ENCODE measurements at places on chromosomes 3 and 15.

- no peak for DNase-seq
Observed at GRCh38 chr15:44011238-44011854, 183.7 kb downstream of the FRMD5 start.

DNA sequence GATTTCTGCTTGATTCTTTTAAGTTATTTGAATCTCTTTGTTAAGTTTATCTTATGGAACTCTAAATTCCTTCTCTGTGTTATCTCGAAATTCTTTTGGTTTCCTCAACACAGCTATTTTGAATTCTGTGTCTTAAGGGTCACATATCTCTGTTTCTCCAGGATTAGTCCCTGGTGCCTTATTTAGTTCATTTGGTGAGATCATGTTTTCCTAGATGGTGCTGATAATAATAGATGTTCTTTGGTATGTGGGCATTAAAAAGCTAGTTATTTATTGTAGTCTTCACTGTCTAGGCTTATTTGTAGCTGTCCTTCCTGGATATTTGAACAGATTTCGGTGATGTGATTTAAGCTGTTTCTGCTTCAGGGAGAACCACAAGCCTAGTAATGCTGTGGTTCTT, 615.6 kb upstream of the NECTIN3 start:
- no peak for DNase-seq

DNA sequence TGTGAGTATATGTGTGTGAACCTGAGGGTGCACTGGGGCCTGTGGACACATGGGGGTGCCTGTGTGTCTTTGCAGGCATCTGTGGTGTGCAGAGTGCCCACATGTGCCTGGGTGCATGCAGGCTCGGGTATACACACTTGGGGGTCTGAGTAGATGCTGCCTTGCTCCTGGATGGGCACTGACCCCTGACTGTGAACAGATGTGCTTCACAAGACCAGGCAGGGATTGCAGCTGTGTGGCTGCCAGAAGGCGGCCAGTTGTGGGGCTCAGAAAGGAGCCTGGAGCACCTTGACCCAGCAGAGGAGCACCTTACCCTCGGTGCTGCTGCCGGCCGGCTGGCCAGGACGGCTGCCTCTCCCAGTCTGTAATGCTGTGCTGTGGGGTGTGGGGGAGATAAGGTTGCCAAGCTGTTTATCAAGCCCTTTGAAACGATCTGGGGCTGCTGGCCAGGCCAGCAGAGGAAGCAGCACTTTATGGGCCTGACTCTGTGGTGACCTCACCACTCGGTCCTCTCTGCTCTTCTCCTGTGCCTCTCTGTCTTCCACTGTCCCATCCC, 55.5 kb upstream of the MRPS22 start:
- no peak for DNase-seq

DNA sequence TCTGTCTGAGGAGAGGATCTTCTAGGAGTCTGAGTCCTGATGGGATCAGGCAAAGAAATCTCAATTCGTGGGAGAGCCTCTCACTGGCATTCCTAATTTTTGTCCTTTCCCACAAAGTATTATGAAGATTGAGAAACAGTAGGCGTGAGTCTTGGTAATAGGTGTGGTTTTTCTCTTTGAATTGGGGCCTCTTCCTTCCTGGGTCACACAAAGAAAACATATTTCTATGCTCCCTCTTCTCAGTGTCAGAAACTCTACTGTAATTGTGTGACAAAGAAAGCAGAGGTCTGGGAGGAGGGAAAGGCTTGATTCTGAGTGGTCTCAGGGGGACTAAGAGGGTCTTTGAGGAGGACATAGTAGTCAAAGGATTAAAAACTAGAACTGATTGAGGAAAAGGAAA, 6.0 kb downstream of the GABRR3 start:
- DNase-seq = no peak

DNA sequence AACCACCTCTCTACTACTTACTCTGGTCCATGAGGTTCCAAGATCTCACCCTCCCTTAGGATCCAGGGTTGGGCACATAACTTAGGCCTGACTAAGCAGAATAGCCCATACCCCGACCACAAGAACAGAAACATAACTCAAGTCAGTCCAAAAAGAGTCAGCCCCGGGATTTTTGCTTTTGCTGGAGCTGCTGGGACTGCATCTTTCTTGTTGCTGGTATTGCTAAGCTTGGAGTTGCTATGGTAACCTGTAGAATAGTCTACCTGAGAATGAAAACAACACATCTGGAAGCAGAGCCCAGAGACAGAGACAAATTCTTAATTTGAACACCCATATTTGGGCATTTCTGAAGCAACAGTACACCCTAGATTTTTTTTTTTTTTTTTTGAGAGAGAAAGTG, 6.5 kb downstream of the RUBCN start:
- DNase-seq = no peak
